NCI-H1417 (cell line): ENCODE measurements at places on chromosomes 6 and 20.

GRCh38 chr20:5657190-5657875 is 92.9 kb upstream of the SHLD1 start:
- DNase-seq = no peak

- DNase-seq = no peak
Measured at GRCh38 chr20:55054453-55054852, 579.1 kb downstream of the DOK5 start.

GRCh38 chr6:96721227-96721626 is 116.0 kb downstream of the GPR63 start:
- no peak for DNase-seq

DNA sequence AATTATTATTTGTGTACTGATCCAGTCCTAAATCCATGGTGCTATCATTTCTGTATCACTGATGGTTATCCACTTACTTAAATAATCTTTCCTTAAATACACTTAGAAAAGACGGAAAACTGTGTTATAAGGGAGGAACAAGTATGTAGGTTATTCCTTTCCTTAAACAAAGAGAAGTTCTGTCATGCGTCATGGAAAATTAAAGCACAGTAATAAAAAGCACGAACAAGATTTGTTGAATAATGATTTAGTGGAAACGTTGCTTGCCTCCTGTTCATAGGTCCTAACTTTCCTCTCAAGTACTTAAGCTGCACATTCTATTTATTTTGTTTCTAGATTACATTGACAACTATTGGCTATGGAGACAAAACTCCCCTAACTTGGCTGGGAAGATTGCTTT is 120.4 kb downstream of the KHDC1L start:
- DNase-seq = no peak

- DNase-seq = no peak
Measured at GRCh38 chr6:107075951-107076381, 39.3 kb downstream of the BEND3 start.

DNA sequence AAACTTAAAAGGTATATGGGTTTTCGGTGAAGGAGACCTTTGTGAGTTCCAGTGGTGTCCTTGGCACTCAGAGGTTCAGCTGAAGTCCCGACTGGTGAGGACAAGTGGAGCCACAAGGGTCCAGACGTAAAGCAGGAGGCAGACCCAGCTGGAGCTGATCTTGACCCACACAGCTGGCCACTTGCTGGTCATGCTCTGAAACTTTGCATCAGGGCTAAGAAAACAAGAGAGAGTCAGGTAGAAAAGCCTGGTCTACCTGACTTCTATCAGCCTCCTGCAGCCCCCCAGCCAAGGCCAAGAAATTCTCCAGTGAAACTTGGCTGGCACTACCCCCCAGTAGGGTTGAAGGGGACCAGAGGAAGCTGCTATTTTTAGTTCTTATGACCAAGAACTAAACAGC is 21.6 kb downstream of the SERINC3 start:
- DNase-seq = no peak

GRCh38 chr6:12353731-12354130 is 63.6 kb downstream of the EDN1 start:
- no peak for DNase-seq

DNA sequence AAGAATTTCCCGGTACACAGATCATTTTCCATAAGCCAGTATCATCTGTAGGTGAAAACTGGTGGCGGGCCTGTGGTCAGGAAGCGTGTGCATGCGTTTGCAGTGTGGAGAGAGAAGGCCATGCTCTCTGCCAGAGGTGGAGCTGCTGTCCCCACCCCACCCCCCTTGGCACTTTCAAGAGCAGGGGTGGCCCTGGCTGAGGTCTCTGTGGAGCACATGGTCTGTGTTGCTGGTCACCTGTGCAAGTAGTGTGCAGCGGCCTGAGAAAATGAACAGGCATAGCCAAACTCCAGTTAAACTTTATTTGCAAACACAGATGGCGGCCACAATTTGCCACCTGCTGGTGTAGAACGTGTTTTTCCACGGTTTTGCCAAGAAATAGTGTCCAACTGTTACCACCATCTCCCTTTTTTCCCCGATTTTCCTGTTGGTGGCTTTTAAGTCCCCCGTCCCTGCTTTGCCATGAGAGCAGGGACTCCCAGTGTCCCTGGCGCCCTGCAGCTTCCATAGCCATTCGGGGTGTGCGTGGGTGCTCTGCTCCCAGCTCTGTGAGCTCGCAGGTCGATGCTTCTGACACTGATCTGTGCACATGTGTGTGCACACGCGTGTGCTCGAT is 2.5 kb downstream of the ADRM1 start:
- no peak for DNase-seq

DNA sequence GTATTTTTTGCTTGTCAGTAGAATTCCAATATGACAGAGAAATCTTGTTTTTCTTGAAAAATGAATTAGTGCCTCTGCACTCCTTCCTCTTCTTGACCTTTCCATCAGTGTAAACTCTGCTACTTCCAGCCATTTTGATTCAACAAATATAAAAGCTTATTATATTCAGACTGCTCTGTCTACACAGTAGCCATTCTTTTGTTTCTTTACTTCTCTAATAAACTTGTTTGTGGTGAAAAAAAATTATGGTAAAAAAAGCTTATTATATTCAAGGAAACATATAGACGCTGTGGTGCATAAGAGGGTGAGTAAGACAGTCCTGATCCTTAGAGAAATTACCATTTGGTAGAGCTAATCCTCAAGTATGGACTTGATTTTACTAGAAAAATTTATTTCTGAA is 11.6 kb downstream of the CAGE1 start:
- no peak for DNase-seq

DNA sequence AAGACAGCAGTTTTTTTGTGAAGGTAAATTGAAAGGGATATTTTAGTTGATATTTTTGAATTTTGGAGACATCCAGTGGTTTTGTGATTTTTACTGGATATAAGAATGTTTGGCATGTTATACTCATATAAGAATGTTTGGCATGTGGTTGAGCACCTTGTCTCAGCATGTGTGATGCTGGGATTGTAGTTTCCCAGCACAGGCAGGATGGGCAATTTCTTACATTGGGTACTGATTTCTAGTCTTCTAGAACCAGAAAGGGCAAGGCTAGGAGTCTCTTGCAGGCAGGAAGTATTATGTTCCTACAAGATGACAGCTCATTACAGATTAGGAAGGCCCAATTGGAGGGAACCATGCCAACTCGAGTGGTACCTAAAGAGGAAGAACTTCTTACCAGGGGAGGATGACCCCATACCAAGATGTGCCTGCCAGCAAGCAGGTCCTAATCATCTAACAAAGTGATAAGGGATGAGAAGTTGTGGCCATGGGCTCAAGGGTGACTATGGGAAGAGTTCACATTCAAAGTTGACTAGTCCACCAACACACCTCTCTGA is 377.8 kb downstream of the UTRN start:
- no peak for DNase-seq

GRCh38 chr6:47146431-47147174 is 104.5 kb upstream of the ADGRF1 start:
- DNase-seq = no peak

- no peak for DNase-seq
Measured at GRCh38 chr6:113871975-113872374, 14.8 kb downstream of the MARCKS start.

DNA sequence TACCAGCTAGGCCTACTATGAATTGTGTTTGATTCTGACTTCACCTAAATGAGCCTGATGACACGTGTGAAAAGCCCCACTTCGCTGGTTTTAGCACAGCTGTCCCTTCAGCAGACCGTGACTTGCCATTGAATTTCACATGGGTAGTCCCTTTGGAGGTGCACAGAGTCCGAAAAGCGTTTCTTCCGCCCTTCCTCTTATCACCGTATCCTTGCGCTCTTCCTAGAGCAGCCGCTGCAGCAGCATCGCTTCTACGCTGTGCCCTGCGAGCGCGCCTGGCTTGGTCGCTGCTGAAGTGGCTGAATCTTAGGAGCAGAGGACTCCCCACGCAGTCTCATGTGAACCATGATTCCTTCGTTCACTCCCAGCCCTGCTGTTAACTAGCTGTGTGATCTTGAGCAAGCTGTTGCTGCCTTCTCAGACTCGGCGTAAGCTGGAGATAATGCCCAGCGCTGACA is 127.0 kb downstream of the PACRG start:
- no peak for DNase-seq

GRCh38 chr20:62872184-62872847 is 10.7 kb upstream of the TCFL5 start:
- DNase-seq = no peak

DNA sequence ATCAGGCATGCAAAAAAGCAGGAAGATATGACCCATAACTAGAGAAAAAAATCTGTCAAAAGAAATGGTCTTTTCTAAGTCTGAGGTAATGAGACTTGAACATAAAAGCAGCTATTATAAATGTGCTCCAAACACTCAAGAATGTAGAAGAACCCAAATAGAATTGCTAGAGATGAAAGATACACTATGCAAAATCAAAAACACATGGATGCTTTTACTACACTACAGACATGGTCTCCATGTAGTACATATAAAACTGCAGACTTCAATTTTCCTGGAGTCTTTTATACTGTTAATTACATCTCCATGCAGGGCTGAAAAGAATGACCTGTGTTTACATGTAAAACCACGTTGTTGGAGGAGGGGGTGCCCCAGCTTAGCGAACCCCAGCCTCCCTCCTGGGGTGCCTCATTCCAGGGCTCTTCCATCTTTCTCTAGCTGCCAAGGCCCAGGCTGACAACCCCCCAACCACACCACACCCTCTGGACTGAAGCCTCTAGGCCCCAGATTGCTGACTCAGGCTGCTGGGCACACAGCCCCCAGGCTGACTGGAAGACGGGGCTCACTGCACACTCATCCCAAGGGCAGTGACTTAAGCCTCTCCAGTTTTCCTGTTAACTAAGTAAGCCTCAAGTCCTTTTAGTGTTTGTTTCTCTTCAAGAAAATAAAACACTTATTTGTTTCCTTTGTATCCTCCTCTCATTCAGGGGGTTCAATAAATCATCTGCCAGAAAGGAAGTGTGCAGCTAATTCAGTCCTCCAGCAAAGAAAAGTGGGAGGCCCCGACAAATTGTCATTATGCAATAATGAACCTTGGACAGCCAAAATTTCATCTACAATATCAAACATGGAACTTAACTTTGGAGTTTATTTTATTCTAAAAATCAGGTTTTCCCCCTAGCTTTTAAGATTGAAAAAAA is 26.0 kb upstream of the PLAGL1 start:
- DNase-seq = no peak

DNA sequence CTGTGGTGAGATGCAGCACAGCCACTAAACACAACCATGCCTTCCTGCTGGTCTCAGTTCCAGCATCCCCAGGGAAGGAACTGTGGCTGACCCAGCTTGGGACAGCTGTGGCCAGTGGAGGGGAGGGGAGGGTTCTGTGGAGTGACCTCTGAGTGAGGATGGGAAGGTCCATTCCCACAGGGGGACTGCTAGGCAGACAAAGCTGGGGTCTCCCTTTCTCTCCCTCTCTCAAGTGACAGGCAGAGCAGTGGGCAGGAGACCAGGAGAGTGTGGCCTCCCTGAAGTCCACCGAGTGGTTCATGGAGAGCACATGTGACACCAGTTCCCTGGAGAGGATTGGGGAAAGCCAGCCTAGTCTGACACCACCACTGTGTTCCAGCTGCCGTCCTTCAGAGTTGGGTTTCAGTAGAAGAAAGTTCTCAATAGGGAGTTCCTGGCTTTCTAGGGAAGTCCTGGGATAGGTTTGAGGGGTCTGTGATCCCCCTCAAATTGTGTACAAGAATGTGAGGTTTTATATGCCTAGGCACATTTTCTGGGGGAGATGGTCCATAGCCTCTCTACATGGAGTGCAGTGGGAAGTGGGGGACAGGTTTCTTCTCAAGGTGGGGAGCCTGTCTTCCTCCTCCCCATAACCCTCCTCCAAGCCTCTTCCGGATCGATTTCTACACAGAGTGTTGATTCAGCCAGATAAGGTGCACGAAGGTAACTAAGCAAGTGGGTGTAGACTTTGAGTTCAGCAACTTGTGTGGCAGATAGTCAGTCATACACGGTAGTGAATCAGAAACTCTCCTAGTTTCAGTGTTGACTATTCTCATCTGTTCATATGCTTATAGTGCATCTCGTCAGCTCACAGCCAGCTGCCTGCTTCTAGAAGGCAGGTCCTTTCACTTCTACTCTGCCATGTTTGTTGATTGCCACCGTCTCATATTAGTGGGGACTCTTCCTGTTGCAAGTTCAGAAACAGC is 18.9 kb downstream of the MANBAL start:
- no peak for DNase-seq

DNA sequence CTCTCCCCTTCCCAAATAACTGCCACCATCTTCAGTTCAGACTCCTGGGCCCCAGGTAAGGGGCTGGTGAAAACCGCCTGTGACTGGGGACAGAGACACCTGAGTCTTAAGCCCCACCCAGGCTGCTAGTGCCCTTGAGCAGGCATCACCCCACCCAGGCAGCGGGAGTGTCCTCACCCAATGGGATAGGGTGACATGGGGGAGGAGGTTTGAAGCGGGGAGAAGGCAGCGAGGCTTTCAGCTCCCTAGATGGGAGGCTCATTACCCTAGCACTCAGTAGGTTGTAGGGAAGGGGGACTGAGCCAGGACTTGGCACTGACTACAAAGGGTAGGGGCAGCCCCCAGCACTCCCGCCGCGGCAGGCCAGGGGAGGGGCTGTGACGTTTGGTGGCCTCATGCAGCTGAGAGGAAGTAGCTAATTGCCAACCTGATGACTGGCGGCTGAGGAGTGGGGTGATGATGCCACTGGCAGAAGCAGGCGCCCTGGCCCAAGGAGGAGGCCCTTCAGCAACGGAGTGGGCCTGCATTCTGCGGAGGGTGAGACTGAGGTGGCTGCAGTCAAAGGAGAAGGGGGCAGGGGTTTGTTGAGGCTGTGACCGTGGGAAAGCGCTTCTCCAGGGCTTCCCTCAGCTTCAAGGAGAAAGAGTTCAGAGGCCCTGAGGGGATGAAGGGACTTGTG is 126.9 kb downstream of the MRPL14 start:
- DNase-seq = peak; percentile 12

DNA sequence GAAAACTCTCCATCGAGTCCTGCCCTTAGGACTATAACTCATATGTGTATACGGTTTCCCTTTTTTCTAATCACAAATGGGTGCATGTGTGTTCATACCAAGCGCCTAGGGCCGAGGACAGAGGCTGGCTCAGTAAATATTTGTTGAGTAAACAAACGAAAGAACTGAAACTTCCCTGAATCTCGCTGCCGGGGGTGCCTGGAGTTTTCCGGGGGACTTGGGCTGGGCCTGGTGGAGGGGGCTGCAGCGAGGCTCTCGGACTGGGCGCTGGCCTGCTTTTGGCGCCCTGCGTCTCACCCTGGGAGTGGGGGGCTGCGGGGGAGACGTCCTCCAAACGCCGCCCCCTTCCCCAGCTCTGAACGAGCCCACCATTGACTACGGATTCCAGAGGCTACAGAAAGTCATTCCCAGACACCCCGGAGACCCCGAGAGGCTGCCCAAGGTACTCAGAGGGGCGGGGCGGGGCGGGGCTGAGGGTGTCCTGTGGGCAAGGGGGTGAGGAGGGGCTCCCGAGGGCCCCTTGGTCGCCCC is 49.0 kb downstream of the CPXM1 start:
- peak; percentile 54 for DNase-seq
